ENCODE measurements at places on chromosomes 6 and 20. TPM values are rescaled to one million over a fixed set of nuclear protein-coding genes. Genes with fewer than 3 reads are reported as not detected.

The NEURL2 gene
- 0.99 TPM for total RNA-seq

The KHDC1L gene
- 0.26 TPM for total RNA-seq

The THBS2 gene
- total RNA-seq: 0.05 TPM

The ENTPD6 gene
- 182 TPM for total RNA-seq

The PTPRA gene
- 40.6 TPM for total RNA-seq

The NNAT gene
- not detected for total RNA-seq

The OR2J1 gene
- not detected for total RNA-seq

Measured in A549 treated with AZD2906 at 1 μM for 4 hours (cell line).